LNCaP clone FGC (cell line): ENCODE measurements at places on chromosomes 6 and 20.

DNA sequence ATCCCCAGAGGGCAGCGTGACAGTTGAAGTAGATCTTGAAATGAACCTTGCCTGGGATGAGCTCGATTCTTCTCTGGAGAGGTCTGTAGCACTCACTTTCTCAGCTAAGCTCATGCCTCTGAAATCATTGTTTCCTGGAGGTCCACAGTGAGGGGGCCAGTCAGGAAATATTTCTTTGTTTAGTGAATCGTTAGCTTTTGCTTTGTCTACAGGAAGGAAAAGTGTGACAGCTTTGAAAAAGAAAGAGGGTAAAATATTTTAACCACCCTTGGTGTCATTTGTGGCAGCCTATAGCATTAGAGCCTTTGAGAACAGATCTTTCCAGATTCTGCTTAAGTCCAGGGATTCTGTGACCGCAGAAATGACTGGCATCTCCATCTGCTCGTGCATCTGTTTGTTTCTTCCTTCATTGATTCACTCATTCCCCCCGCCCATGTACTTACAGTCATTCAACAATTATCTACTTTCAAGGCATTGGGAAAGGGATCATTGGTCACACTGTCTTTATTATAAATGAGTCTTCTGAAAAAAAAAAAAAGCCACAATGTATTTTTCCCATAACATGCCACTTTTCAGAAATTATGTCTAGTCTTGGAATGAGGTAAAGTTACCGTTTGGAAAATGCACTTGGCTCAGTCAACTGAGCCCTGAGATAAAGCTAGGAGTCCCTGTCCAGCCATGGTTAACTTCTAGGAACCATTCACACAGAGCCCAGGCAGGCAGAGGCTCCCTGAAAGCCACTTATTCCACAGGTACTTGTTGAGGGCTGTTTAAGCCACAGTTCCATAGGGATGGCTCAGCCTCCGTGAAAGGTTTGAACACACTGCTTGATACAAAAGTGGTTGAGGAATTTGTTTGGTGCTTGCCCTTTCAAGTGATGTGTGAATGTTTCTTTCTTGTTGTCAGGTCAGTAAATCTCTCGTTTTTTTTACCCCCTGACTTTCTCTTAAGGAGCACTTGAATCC is 86.0 kb downstream of the TIAM2 start:
- DNase-seq = no peak

DNA sequence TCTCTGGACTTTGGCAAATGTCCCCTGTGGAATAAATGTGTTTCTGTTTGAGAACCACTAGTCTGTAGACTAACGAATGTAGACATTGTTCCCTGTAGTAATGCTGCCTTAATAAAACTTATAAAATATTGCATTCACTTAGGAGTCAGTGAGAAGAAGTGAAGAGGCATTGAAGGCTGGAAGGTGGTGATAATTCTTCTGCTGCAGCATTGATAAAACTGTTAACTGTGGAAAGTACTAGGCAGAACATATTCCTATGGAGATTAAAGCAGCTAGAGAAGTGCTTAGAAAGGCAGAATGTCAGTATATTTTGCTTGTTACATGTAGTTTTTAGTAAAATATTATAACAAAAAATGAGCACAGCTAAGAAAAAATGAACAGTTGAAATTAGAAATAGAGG is 4.8 kb downstream of the PGK2 start:
- DNase-seq = no peak

- DNase-seq = no peak
Measured at GRCh38 chr6:33856655-33857054, 52.9 kb upstream of the MLN start.

DNA sequence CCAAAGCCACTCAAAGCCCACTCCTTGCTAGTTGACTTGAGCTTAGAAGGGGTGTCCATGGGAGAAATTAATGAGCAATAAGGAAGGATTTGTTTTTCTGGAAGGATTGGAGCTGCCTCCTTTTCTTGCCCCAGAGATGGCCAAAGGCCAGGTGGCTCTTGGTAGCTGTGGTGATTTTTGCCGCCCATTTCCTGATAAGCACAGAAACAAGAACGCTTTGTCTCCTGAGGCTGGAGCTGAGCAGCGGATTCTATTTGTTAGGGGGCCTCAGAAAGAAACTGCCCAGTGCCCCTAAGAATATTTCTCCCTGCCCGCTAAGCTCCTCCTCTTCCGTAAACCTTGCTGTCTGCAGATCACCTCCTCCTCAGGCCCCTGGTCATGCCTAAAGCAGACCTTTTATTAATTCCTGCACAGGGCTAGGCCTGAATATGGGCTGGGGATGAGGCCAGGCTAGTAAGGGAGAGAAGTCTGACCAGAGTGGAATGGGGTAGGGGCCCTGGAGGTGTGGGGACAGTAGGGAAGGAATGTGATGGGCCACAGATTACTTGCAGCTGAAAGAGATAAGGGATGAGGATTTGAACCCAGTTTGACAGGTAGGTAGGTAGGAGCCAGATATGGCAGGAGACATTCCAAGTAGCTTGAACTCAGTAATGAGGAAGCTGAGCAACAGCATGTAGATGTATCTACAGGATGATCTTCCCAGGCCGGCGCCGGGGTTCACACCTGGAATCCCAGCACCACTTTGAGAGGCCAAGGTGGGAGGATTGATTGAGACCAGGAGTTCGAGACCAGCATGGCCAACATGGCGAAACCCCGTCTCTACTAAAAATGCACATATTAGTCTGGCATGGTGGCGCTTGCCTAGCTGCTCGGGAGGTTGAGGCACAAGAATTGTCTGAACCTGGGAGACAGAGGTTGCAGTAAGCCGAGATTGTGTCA is 71.2 kb upstream of the NAA20 start:
- DNase-seq = no peak

DNA sequence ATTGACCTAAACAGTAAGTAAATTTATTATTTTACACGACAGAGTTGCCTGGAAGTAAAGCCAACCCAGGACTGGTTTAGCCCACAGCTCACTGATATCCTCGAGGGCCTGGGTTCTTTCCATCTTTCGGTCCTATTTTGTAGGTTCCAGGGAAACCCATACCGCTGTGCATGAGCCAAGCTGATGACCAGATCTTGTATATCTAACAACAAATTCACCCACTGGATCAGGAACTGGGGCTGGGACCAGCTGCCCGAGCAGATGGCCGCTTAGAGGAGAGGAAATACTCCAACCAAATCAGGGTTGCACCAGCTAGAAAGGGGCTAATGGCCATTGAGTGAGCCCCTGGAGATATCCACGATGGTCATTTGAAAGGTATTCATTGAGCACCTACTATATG is 139.2 kb downstream of the BACH2 start:
- no peak for DNase-seq

- DNase-seq = no peak
Measured at GRCh38 chr6:33652002-33652401, 30.9 kb downstream of the ITPR3 start.

DNA sequence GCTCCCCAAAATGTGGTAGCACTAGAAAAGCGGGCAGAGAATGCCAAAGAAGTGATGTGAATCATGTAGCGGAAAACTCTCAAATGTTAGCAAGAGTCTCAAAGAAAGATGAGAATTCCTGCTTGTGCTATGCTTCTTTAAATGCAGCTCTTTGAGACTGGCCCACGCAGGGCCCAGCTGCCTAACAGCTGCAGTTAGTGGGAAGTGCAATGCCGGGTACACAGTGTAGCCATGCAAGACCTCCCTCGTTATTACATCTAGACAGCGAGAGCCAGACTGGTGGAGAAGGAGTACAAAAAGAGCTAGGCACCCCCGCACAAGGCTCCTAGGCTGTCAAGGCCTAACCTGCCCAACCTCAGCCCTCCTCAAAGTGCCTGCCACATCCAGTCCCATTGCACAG is 201.7 kb upstream of the PRDM1 start:
- no peak for DNase-seq

DNA sequence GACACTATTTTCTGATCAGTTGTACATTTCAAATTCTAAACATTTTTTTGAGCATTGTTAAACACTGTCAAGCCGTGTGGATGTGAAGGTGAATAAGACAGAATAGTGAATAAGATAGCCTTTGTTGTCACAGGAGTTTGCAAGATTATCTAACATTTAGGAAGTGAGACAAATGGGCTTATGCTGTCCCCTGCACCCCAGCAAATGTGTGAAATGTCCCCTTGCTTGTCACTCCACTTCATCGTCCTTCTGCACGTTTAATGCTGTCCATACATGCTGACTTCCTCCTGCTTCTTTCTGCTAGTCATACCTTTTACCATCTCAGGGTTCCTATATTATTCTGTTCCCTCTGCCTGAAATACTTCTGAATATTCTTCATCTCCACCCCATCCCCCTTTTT is 62.6 kb downstream of the CBFA2T2 start:
- DNase-seq = no peak

GRCh38 chr6:2714111-2714895 is 36.4 kb downstream of the MYLK4 start:
- DNase-seq = no peak

DNA sequence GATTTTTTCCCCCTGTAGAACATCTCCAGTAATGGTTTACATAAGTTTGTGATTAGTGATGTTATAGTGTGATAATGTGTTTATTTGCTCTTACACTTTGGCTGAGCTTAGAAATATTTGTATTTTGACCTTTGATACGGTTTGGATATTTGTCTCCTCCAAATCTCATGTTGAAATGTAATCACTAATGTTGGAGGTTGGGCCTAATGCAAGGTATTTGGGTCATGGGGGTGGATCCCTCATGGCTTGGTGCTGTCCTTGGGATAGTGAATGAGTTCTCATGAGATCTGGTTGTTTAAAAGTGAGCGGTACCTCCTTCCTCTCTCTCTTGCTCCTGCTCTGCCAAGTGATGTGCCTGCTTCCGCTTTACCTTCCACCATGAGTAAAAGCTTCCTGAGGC is 147.2 kb downstream of the CCDC170 start:
- no peak for DNase-seq

DNA sequence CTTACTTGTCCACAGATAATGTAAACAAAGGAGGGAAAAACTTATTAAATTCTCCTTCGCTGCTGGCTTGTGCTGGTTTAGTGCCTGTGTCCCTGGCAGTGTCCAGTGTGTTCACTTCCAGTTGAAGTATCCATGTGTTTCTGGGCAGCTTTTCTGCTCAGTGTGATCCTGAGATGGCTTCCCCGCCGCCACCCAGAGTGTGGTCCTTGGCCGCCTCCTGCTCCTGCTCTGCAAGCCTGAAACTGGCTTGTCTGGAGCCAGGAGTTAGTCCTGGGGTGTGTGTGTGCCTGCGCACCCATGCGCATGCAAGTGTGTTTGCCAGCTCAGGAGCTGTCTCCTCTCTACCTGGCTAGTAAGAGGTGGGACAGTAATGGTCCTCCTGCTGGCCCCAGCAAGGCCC is 7.2 kb downstream of the BTBD3 start:
- no peak for DNase-seq

DNA sequence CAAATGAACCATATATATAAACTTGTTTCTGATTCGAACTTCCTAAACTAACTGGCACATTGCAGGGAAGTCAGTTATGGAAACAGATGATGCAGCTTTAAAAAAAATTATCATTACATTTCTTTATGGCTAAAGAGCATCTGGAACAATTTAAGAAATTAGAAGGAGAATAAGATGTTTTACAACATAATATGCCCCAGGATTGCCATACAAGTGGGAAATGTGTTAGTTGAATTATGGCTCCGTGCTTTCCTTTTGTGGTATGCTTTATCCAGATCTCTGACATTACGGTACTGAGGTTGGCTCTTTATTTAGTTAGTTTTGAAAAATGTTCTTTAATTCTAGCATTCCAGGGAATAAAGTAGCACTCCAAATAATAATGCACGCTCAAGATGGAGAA is 343.0 kb upstream of the ZFP64 start:
- DNase-seq = no peak

GRCh38 chr6:106421496-106421895 is 61.0 kb downstream of the CRYBG1 start:
- DNase-seq = no peak

GRCh38 chr6:158396136-158396535 is 83.9 kb downstream of the TULP4 start:
- DNase-seq = no peak

DNA sequence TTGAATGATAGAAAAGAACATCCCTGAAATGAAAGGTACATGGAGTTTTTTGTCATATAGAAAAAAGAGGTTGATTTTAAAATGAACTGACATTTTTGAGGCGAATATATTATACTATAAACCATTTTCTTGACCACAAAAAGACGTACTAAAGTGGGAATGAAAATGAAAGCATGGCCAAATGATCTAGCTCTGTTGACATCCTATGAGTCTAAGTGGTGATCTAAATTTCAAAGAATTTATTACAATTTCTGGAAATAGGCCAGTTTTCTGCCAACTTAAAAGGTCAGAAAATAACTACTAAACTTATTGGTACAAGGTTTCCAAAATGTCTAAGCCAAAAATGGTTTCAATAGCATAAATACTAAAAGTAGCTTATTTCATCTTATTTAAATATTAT is 536.8 kb downstream of the EYS start:
- DNase-seq = no peak

DNA sequence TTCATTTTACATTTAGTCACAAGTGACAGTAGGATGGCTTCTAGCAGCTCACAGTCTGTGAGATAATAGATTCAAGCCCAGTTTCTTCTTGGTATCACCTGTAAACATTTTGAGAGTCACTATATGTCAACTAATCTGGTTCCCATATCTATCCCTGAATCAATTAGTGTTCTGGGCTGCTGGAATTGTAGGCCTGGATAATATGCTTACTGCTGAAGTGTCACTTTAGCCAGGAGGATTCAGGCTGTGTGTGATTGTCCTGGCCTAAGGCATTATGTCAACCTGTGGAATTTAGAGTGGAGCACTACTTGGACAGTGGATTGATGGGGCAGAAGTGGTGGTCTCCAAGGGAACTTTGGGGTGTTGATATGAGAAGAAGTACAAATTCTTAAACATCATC is 1071.8 kb upstream of the CITED2 start:
- no peak for DNase-seq

- no peak for DNase-seq
Measured at GRCh38 chr20:8357703-8358102, 225.6 kb downstream of the PLCB1 start.

GRCh38 chr6:97473979-97474378 is 191.0 kb upstream of the MMS22L start:
- DNase-seq = no peak

- DNase-seq = peak; percentile 11
Measured at GRCh38 chr6:68196645-68197044, 438.4 kb upstream of the ADGRB3 start.

- DNase-seq = no peak
Measured at GRCh38 chr20:31856516-31856915, 11.1 kb upstream of the FOXS1 start.

- no peak for DNase-seq
Measured at GRCh38 chr6:101268541-101268940, 125.0 kb upstream of the GRIK2 start.

- no peak for DNase-seq
Measured at GRCh38 chr20:52736507-52736906, 235.7 kb upstream of the TSHZ2 start.

DNA sequence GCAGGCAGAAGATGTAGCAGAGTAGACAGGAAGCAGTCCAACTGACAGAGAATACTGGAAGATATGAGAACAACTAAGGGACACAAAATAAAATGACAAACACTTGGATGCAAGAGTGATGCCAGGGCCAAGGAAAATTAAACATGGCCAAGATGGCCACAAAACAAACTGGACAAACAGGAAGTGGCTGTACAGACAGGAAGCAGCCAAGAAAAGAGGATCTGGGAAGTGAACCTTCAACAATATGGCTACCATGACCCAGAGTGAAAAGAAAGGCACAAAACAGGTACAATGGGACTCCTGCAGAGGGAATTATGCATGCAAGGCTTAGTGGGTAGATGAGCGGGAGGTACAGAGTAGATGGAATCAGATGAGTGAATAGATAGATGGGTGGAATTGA is 29.1 kb downstream of the HLA-DPB1 start:
- no peak for DNase-seq
